ENCODE measurements at places on chromosomes 5 and 9. TPM values are rescaled to one million over a fixed set of nuclear protein-coding genes. Genes with fewer than 3 reads are reported as not detected.

GRCh38 chr5:173924899-173925298 lies 36.8 kb downstream of the CPEB4 start:
- DNase-seq = no peak

DNA sequence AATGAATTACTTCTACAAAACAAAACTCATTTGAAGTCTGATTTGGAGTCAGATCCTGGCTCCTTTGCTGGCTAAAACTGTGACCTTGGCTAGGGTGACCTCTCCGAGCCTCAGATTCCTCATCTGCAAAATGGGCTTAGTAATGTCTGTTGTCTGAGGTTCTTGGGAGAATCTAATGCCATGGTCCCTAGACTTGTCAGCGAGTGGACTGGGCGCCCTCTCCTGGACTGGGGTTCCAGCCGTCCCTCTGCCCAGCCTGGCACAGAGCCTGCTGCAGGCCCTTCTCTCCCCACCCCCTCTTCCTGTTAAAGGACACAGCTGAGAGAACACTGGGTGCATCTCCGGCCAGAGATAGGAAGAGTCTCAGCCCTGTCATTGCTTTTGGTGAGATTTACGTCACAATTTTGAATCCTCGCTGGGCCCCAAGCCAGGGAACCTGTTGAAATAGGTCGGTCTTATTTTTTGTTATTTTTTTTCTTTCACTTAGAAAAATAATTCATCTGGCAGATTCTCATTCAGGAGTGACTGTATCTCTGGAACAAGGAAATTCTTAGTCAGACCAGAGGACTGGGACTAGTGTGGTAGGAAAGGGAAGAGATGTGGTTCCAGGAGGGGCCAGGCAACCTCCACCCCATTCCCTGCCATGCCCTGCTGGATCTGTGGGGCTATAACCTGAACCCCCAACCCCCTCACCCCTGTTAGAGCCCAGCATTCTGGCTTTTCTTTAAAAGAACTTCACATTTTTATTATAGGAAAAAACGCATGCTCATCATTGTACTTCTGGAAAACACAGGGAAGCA lies 48.2 kb upstream of the RPL26L1 start:
- no peak for DNase-seq

- no peak for DNase-seq
These were observed 192.4 kb downstream of the SLF1 start for GRCh38 chr5:94810877-94811276.

DNA sequence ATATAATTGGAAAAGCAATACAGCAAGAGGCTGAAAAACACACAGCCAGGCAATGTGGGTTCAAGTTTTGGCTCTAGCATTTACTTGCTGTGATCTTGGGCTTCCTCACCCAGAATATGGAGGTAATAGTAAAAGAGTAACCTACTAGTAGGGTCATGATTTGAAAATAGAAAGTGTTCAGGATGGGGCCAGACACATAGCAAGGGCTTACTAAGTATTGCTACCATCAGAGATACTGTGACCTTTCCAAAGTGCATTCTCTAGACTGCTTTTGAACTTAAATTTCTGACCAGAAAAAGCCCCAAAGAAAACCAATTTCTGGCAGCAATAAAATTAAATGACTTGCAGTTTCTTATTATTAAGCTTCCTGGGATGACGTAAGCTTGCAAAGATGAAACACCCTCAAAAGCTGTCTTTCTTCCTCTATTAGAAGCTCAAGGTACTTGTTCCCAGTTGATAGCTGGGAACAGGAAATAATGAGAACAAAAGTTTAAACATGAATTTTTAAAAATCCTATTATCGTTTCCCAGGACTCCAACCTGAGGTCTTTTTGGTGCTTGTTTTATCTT lies 20.3 kb downstream of the SLC45A2 start:
- no peak for DNase-seq

- no peak for DNase-seq
These were observed 287.7 kb downstream of the FBXL7 start for GRCh38 chr5:15787681-15788080.

DNA sequence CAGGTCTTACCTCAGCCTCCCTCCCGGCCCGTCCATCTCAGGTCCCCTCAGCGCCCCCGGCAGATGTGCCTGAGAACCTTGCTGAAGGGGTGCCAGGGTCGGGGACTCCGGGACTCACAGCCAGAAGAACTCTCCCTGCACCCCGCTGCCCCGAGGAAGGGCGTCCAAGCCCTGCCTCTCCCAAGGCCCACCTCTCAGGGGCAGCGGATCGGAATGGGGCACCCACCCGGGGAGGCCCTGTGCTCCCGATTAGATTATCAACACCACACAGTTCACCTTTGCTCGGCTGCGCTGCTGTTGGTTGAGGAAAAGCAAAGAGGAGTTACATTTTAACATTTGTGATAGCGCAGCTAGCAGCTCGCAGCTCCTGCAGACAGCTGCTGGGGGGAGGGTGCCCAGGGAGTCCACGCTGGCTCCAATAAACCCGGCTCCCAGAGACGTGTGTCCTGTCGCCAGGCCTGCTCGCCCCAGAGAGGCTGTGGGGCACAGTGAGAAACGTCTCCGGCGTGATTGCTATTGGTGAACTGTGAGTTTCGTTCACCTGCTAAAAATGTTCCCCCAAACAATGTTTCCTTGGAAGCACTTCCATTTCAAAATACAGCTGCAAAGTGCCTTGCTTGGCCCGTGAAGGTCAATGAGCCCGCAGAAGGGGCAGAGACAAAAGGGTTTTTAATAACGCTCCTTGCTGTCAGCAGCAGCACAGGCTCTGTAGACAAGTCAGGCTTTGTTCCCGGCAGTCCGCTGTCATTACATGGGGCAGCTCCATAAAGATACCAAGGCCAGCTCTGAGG lies 18.6 kb upstream of the SLC6A19 start:
- DNase-seq = peak; percentile 8

DNA sequence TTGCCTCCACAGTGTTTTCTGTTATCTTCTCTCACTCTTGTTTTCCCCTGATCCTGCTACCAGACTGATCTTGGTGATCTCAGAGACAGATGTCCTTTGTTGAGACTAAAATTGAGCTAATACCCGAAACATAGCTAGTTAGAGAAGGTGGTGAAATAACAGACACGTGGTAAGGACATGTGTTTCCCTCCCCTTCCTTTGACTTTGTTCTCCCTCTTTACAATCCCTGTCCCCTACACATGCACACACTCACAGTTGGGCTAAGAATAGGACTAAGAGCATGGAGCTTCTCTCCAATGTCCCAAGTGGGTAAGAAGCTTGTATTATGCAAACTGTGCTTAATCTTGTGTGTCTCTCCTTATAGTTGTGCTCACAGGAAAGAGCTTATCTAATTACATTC lies 1603.0 kb upstream of the C9orf72 start:
- no peak for DNase-seq

DNA sequence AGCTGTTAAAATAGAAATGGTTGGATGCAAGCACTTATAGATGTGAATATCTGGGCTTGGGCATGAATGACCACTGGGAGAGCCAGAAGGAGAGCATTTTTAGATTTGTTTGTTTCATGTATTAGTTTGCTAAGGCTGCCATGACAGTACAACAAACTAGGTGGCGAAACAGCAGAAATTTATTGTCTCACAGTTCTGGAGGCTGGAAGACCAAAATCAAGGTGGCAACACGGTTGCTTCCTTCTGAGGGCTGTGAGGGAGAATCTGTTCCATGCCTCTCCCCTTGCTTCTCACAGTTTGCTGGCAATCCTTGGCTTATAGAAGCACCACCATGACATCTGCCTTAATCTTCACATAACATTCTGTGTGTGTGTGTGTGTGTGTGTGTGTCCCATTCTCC lies 20.2 kb upstream of the CDC23 start:
- no peak for DNase-seq

The POU5F2 gene
- 2.9 TPM for total RNA-seq

The UNC5A gene
- not detected for total RNA-seq

The GPR150 gene
- 2.5 TPM for total RNA-seq

All from T-helper 17 cell (primary cell).